ENCODE measurements at places on chromosomes 1 and 21.
A peak's percentile ranks its signal among the peaks of the same experiment; 100 is the strongest.

GRCh38 chr1:178942285-178943198 is 71.7 kb upstream of the ANGPTL1 start:
- no peak for DNase-seq

GRCh38 chr1:234589064-234589800 is 20.7 kb downstream of the IRF2BP2 start:
- no peak for DNase-seq

GRCh38 chr1:243393096-243393495 is 137.3 kb downstream of the SDCCAG8 start:
- no peak for DNase-seq

- peak; percentile 29 for DNase-seq
These were observed 102.7 kb upstream of the DPH5 start for GRCh38 chr1:101128211-101128727.

DNA sequence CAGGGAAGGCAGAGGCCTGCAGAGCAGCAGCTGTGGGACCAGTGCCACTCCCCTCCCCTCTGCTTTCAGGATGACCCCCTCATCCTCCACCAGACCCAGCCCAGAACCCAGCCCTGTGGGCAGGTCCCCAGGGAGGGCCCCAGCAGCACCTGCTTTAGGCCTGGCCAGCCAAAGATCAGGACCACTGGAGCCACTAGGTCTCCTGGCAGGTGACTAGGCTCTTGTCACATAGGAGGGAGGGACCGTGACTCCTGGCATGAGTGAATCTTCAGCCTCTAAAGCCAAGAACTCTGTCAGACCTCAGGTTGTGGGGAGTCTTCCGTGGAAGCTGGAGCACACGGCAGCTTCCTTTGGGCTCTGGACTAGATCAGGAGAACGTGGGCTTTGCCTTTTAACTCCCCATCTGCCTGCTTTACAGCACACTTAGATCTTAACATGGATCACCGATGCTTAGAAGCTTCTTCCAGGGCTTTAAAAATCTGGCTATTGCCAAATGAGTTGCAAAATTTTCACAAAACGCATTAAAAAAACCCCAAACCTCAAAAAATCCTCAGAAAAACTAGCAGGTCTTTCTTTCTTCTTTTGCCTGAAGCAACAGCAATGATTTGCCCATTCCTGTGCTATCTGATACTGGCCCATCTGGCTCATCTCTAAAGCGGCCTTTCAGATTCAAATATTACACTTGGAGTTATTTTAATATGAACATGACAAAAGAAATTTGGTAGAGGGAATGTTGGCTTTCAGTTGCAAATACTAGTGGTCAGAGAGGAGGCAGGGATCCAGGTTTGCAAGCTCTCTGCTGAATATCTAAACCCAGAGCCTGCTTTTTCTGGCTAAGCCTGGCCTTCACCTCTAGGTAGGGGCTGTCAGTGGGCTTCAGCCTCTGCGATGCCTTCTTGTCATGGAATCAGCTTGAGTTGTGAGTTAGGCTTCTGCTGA is 235.2 kb downstream of the SDCCAG8 start:
- no peak for DNase-seq

DNA sequence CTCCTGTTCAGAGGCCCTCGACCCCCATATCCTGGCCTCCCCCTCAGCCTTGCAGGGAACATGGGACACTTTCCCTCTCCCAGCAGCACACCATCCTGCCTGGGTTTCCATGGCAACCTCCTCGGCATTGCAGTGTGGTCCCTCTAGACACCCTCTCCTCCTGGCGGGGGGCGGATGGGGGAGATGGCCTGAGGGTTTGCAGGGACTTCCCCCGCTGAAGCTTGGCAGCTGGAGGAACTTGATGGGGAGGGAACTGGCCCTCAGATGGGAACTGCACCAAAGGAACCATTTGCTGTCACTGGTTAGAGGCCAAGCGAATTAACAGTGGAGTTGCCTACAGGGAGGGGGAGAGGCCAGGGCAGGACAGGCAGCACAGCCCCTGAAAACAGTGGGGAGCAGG is 28.7 kb downstream of the RIMS3 start:
- DNase-seq, result no peak

Measured in inflammatory macrophage treated with lipopolysaccharide for 4 hours (primary cell).